ENCODE measurements at places on chromosomes 2 and 18. TPM values are rescaled to one million over a fixed set of nuclear protein-coding genes. Genes with fewer than 3 reads are reported as not detected.

GRCh38 chr2:6813573-6813972 lies 52.1 kb downstream of the CMPK2 start:
- no peak for DNase-seq

GRCh38 chr2:241844066-241844728 lies 14.5 kb downstream of the PDCD1 start:
- DNase-seq = no peak

DNA sequence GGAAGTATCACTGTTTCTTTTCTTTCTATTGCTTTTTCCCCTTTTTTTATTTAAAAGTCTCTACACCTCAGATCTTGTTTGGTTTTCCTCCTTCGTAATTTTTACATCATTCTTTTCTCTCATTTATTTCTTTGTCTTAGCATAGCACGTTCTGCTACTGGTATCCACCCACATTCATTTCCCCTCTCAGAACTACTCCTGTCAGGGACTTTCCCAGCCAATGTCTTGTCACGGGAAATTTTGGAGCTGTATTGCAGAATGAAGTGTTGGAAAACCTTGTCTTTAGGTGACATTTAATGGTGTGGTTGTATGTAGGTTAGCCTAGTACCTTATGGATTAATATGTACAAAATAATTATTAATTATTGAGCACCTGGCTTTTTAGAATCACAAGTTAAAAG lies 34.0 kb downstream of the TTLL4 start:
- no peak for DNase-seq

GRCh38 chr2:128043041-128043440 lies 15.2 kb upstream of the SAP130 start:
- DNase-seq = no peak

- peak; percentile 79 for DNase-seq
These were observed 65.1 kb downstream of the TMEM182 start for GRCh38 chr2:102826904-102827303.

DNA sequence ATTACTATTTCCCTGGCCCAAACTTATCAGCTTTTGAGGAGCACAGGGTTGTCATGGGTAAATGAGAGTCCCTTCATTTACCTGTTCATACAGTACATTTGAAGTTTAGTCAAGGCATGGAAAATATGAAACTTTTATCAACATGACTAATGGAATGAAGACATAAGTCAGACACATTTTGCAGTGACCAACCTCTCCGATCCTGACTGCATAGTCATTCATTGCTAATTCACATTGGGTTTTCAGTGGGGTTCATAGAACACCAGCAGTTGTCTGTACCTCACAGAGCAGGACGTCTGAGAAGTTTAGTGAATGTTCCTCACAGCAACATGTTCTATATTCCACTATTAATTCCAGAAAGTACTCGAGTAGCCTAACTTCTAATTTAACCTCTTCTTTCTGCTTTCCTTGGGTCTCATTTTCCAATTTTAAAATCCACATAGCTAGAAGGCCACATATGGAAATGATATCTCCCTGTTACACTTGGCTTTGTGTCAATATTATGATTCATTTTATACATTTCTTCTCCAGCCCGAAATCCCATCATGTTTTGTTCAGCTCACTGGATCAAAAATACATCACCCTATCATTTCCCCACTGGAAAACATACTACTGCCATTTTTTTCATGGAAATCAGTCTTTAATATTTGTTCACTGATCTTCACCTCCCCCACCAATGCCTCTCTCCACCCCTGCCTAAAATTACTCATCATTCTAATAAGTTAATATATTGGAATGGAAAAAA lies 65.9 kb downstream of the CDH20 start:
- DNase-seq = no peak

DNA sequence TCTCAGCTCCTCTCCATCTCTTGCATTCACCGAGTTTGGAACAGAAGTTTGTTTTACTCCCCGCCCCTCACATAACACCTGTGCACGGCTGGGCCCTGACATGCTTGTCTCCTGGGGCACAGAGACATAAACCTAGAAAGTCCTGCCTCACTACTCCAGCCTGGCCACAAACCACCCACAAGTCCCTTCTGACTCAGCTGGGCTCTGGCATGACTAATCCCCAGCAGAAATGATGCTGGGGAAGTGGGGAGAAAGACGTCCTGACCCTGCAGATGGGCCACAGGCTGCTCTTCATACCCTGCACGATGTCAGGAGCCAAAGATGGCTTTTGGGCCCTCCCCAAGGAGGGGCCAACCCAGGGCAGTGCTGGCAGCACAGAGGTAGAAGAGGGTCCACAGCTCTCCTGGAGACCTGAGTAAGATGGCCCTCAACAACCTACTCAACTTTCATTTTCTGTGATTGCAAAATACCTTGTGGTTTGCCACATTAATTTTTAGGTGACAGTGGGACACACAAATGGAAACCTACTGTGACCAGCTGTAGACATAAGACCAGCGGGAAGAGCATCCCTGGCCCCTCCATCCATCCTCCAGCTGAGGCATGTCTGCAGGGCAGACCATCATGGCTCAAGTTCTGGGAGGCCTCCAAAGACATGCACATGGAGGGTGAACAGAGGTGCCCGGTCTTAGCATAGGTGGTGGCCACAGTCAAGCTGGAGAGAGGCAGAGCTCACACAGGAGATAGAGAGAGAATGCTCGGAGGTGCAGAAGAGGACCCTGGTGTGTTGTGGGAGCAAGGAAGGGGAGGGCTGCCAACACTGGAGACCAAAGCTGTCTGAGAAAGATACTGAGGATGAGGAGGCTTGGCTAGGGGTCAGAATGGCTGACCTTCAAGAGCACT lies 40.0 kb downstream of the DNMT3A start:
- DNase-seq = peak; percentile 50

DNA sequence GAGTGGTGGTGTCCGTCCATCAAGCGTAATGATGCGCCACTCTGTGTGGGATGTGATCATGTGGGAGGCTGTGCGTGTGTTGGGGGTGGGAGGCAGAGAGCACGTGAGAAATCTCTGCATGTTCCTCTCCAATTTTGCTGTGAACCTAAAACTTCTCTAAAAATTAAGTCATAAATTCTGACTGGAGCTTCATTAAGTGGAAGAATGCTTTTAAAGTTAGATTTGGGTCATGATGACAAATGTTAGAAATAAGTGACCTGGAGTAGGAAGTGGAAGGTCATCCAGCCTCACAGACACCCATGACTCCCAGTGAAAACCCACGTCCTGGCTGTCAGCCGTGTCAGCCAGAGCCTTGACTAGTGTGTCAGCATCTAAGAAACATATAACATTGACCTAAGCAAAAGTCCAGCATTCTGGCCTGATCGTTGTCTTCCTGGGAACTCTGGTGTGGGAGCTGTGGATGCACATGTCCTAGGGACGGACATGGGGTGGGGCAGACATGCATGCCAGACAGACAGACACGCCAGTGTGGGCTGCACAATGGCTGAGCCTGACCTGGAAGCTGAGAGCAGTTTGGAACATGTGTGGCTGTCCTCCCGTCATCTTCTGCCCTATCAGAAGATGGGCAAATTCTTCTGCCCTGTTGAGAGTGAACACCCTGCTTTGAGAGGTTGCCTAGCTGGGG lies 245.6 kb downstream of the FAM210A start:
- DNase-seq = no peak

DNA sequence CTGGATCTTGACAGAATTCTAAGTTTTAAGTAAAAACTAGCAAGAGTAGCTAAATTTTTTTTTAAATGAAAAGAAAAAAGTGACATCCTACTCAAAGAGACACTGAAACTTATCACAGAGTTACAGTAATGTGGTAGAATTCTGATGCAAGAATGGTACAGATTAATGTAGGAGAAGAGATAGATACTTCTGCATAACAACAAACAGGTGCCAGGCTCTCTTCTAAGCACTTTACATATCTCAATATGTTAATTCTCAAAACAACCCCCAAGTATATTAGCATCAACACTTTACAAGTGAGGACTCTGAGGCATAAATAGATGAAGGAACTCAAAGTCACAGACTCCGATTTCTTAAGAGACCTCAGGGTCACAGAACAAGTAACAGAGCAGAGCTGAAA lies 28.1 kb downstream of the GCC2 start:
- no peak for DNase-seq

- DNase-seq = no peak
These were observed 344.3 kb upstream of the RAB12 start for GRCh38 chr18:8264861-8265411.

LIMS3 gene
- not detected for total RNA-seq

CAPN13 gene
- total RNA-seq = not detected

CHPF gene
- 85.6 TPM for total RNA-seq

KCNG2 gene
- total RNA-seq = not detected

BOLL gene
- total RNA-seq = not detected

GPC1 gene
- total RNA-seq = 25.7 TPM
